Activated CD8-positive, alpha-beta memory T cell treated with anti-CD3 and anti-CD28 coated beads, Interleukin-2, amount 50 U/mL, for 4 hours (primary cell): ENCODE measurements at places on chromosomes 3 and 15.

GRCh38 chr3:9583371-9583770 is 29.7 kb upstream of the LHFPL4 start:
- no peak for DNase-seq

GRCh38 chr3:113516115-113516505 is 1.2 kb upstream of the SPICE1 start:
- DNase-seq = no peak

- DNase-seq = no peak
Observed at GRCh38 chr3:143482106-143483088, 362.8 kb downstream of the CHST2 start.

- no peak for DNase-seq
Observed at GRCh38 chr15:70879401-70879800, 12.8 kb downstream of the THAP10 start.

DNA sequence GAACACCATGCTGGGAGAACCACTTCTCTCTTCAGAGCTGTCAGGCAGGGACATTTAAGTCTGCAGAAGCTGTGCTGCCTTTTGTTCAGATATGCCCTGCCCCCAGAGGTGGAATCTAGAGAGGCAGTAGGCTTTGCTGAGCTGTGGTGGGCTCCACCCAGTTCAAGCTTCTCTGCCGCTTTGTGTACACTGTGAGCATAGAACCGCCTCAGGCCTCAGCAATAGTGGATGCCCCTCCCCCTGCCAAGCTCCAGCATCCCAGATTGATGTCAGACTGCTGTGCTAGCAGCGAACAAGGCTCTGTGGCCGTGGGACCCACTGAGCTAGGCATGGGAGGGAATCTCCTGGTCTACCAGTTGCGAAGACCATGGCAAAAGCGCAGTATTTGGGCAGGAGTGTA is 121.6 kb downstream of the NFKBIZ start:
- DNase-seq = no peak

GRCh38 chr3:151635905-151636304 is 97.8 kb upstream of the AADACL2 start:
- no peak for DNase-seq

DNA sequence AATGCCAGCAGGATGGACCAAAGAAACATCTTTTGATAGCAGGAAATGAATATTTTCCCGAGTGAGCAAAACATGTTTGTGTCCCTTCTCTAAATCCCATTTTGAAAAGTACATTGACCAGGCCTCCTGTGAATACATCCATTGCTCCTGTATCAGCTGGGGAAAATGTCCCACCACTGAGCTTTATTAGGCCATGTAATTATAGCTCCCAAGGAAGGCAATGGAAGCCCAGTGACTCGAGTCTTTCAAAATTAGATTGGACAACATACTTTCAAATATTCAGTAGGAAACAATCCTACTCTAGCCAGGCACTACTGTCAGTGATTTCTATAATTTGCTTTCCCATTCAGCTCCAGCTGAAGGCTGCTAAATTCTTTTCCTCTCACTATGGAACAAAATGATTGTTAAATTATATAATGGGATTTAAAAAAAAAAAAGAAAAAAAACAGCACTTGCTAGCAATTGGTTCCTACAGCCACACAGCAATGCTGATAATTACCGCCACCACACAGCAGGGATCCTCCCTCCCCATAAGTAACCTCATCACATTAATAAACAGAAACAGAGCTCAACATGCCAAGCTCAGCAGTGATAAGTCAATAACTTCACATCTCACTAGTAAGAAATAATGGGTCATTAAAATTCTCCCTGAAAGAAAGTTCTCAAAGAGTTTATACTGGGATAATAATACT is 172.4 kb upstream of the SLC2A2 start:
- DNase-seq = no peak

- no peak for DNase-seq
Observed at GRCh38 chr3:150097588-150097890, 126.8 kb upstream of the PFN2 start.

DNA sequence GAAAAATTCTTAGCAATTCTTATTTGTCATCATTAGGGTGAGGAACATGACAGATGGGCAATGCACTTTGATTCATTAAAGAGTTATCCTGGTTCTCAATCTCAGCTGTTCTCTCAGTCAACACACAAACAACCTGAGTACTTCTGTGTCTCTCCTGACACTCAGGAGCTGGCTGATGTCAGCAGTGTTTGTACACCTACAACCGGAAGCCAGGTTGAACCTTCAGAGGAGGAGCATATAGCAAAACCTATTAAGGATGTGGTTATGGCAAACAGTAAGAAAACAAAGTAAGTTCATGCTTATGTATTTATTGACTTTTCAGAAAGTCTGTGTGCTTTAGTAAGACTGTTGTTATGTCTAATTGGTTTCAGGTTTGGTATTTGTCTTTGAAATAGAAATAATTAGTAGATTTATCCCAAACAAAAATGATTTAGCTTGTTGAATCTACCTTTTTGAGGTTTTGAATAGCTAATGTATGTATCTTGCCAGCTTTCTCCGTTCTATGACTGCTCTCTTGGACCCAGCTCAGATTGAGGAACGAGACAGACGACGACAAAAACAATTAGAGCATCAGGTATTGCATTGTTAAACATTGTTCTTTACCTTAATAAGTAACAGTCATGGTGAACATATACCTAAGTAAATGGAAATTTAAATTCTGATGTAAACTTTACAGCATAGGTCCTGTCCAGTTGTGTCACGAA is 36.6 kb downstream of the CCDC66 start:
- peak; percentile 34 for DNase-seq

- DNase-seq = no peak
Observed at GRCh38 chr15:90234096-90234988, at the start of gene GDPGP1. Gene GDPGP1, plus strand, starts transcription at chr15:90234209. Its CDS starts 6,700 bp downstream, at chr15:90240909.

- no peak for DNase-seq
Observed at GRCh38 chr15:48677821-48678220, 32.3 kb upstream of the FBN1 start.

DNA sequence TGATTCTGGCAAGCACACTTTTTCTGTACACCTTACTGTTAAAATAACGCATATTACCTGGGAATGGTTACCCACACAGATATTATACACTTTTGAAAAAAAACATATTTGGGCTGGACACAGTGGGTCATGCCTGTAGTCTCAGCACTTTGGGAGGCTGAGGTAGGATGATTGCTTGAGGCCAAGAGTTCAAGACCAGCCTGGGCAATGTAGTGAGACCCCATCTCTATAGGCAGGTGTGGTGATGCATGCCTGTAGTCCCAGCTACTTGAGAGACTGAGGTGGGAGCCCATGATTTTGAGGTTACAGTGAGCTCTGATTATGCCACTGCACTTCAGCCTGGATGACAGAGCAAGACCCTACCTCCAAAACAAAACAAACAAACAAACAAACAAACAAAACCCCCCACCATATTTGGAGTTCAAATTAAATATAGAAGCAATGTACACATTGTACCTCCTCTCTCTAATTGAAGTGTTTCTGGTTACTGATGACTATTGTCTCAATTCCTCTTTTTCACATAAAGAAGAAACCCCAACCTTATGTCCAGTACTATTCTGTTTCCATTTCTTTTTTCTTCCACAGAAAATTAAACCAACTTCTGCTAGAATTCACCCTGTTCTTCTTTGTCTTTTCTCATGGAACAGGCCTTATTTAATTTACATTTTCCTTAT is 152.6 kb upstream of the UMPS start:
- no peak for DNase-seq

- no peak for DNase-seq
Observed at GRCh38 chr3:134552784-134553183, 66.9 kb downstream of the CEP63 start.

- no peak for DNase-seq
Observed at GRCh38 chr3:57586778-57587177, 10.4 kb downstream of the ARF4 start.
